ENCODE measurements at places on chromosomes 3 and 15.

- no peak for DNase-seq
Measured at GRCh38 chr3:195809796-195810454, 1.8 kb downstream of the MUC4 start.

- no peak for DNase-seq
Measured at GRCh38 chr15:40043927-40044716, 5.1 kb upstream of the SRP14 start.

- no peak for DNase-seq
Measured at GRCh38 chr3:8992199-8992598, 28.9 kb upstream of the RAD18 start.

DNA sequence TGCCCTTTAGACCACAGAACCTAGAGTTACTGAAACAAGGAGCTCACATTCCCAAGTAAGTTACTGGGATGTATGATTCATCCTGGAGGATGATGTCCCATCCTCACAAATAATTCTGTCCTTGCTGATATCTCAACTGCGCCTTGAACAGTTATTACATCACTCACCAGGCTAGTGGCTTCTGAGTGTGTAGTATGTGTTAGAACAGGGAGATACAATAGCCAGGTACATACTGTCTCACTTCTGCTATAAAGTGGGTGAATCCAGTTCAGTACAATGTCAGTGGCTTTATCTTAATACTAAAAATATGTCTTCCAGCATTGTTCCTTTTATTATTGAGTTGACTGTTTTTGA is 483.2 kb upstream of the FRG2C start:
- DNase-seq = no peak
